ENCODE measurements at places on chromosomes 11 and 22.

GRCh38 chr11:93861808-93862207, 11.4 kb upstream of the VSTM5 start:
- no peak for DNase-seq

- DNase-seq, result no peak
Measured at GRCh38 chr11:119795690-119796089, 66.7 kb upstream of the NECTIN1 start.

DNA sequence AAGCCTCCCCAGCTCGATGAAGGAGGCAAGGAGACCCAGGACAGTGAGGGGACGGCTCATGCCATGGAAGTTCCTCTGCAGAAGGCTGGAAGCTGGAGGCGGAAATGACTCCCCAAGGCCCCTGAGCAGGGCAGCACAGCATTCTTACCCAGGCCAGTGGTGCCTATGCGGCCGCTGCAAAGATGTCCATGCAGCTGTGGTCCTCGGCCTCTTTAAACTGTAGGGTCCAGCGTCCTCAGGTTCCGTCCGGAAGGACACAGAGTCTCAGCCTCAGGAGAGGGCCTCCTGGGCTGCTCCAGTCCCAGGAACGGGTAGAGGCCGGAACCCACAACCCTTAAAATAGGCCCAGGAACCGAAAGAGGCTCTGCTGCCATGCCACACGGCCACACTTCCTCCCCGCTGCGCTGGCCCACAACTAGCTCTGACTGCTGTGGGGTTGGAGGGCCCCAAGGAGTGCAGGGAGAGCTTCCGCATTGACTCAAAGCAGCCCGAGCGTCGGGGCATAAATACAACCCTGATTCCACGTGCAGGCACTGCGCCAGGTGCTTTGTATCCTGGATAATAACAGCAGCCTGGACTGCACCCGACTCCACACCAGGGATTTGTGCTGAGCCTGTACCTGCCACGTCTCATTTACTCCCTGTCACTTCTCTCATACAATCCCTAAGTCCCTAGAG, 5.5 kb downstream of the KIAA0930 start:
- DNase-seq, result no peak

- DNase-seq, result no peak
Measured at GRCh38 chr11:35550374-35551036, 25.1 kb upstream of the PAMR1 start.

DNA sequence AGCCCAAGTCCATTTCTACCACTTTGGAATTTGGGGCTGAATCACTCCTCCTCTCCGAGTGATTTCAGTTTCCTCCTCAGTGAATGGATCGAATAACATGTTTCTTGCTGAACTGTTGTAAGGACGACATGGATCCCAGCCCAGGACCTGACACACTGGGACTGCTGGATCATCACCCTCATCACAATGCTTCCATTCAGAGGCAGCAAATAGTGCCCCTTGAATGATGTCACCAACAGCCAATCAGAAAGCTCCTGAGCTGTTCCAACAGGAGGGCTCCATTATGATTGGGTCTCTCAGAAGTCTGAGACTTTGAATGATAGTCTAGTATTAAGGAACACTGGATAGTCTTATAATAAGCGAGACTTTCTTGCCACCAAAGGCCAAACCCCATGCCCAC, 158.9 kb downstream of the MYO18B start:
- no peak for DNase-seq

- no peak for DNase-seq
Measured at GRCh38 chr11:40787224-40787623, 672.2 kb downstream of the LRRC4C start.

Measured in right kidney (tissue), 9 donors.